ENCODE measurements at places on chromosomes 5 and 9.
A peak's percentile ranks its signal among the peaks of the same experiment; 100 is the strongest.

DNA sequence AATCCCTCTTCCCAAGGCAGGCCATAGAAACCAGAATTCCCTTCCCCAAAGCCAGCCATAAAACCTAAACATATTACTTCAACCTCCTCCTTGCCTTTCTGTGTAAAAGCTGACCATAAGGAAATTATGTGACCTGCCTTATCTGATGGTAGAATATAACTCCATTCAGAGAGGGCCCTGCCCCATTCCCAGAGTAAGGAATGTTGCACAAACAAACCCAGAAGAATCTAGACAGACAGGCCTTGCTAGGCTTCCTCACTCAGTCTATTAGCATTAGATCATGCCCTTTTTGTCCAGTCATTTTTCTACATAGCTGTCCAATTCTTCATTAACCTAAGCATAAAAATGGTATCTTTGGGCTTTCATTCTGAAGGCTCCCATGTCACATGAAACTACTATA is 17.8 kb upstream of the IFNB1 start:
- no peak for DNase-seq

GRCh38 chr5:154577416-154577815 is 99.4 kb upstream of the HAND1 start:
- DNase-seq, result peak; percentile 18

GRCh38 chr9:34587271-34587670 is 2.3 kb downstream of the CNTFR start:
- no peak for DNase-seq

GRCh38 chr9:69198521-69199220 is 24.6 kb downstream of the TJP2 start:
- no peak for DNase-seq

DNA sequence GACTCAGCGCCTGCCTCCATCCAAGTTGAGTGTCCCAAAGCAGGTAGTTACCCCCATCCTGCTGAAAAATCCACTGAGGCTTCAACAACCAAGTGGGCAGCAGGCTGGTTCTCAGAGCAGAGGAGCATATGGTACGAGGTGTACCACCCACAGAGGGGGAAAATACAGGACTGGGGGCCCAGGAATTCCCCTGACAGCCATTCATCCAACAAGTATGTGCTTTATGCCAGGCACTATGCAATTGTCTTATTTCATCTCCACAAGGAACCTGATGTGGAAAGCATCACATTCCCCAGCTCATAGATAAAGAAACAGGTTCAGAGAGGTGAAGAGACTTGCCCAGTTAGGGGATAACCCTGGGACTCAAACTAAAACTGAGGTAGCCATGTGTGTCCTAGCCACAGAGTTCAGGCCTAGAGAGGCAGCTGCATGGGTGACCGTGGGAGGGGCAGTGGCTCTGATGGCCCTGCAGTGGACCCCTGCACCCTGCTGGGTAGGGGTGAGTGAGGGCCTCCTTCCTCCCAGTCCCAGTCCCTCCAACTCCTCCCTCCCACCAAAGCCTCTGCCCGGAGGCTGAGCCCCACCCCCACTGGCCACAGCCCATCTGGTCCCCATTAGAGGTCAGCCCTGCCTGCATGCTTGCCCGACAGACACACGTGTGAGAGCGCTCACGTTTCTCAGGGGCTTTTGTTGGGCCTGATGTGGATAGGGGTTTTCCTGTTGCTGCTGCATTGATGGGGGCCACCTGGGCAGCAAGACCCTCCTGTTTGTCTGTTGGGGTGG is 11.5 kb downstream of the PDLIM4 start:
- DNase-seq, result no peak

- no peak for DNase-seq
These were observed 287.0 kb upstream of the ARRDC3 start for GRCh38 chr5:91670122-91670521.

GRCh38 chr5:58440901-58441460 is 18.9 kb downstream of the PLK2 start:
- no peak for DNase-seq

- no peak for DNase-seq
These were observed 34.0 kb upstream of the ARAP3 start for GRCh38 chr5:141716009-141716408.

- DNase-seq, result no peak
These were observed 58.3 kb upstream of the SEMA6A start for GRCh38 chr5:116632890-116633289.

- no peak for DNase-seq
These were observed 5.7 kb downstream of the NR6A1 start for GRCh38 chr9:124765439-124765835.

GRCh38 chr5:86679529-86679928 is 61.8 kb downstream of the COX7C start:
- DNase-seq, result peak; percentile 55

DNA sequence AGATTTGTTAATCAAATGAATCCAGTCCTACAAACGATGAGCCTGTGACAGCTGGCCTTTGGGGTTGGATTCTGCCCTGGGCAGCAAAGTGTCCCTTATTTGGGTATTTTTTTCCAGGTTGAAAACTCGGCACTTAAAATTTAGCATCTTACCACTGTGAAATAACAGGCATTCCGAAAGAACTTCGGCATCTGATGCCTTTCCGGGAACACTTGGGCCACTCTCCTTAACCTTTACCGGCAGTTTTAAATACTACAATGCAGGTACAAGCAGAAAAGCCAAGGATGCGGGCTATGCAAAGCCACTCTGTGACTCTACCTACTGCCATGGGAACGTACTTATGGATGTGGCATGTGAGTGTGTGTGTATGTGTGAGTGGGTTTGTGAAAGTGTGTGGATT is 1.0 kb upstream of the RASGRF2 start:
- DNase-seq, result no peak

GRCh38 chr9:109483744-109484429 is 14.2 kb downstream of the PTPN3 start:
- DNase-seq, result no peak

GRCh38 chr5:23302438-23302837 is 205.0 kb upstream of the PRDM9 start:
- DNase-seq, result no peak

DNA sequence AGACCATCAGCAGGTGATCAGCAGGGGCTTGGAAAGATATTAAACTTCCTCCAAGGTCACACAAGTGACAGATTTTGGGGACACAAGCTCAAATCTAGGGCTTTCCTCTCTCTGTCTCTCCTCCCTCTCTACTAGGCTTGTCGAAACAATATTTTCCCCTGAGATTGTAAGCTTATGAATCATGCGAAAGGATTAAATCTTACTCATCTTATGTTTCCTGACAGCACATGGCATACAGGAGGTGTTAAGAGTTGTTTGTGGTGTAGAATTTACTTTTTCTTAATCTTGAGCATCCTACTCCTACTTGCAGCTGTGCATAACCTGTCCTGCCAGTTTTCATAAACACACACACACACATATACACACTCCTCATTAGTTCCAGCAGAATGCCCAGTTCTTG is 186.3 kb downstream of the MARCHF11 start:
- DNase-seq, result no peak

DNA sequence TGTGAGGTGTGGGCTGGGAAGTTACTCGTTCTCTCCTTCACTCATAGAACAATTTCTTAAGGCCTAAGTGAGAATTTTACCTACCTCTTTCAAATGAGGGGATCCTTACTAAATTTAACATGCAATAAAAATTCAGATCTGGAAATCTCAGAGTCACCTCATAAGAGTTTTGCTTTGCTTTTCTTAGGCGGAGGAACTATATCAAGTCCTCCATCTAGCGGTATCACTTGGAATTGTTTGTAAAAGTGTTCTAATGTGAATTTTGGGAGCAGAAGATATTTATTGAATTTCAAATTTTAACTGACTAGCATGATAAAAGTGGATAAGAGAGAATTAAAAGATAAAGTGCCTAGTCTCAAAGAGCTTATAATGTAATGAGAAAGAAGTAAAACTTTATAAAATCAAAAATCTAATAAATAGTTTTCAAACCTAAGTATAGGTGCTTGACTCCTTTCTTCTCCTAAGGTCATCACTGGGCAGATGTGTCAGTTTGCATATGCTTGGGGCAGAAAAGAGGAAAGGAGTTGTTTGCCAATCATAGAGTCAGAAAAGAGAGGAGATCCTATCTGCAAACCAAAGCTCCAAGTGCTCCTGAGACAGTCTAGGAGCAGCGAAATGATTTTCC is 145.7 kb upstream of the DAB2 start:
- peak; percentile 31 for DNase-seq

DNA sequence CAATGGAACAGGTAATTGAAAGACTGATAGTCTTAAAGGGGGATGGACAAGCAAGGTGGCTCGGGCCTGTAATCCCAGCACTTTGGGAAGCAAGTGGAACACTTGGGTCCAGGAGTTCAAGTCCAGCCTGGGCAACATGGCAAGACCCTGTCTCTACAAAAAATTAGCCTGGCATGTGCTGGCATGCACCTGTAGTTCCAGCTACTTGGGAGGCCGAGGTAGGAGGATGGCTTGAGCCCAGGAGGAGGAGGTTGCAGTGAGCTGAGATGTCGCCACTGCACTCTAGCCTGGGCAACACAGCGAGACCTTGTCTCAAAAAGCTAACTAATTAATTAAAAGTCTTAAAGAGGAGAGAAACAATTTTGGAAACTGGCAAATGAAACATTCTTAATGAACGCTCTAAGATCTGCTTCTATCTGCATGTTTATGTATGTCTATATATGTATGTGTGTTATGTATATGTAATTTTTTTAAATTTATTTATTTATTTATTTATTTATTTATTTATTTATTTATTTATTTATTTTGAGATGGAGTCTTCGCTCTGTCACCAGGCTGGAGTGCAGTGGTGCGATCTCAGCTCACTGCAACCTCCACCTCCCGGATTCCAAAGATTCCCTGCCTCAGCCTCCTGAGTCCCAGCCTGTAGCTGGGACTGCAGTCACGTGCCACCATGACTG is 80.6 kb downstream of the SFXN1 start:
- no peak for DNase-seq

All from HCT116 (cell line).